ENCODE measurements at places on chromosomes 1 and 21.

GRCh38 chr1:180287988-180288705 is 58.1 kb downstream of the LHX4 start:
- no peak for DNase-seq

DNA sequence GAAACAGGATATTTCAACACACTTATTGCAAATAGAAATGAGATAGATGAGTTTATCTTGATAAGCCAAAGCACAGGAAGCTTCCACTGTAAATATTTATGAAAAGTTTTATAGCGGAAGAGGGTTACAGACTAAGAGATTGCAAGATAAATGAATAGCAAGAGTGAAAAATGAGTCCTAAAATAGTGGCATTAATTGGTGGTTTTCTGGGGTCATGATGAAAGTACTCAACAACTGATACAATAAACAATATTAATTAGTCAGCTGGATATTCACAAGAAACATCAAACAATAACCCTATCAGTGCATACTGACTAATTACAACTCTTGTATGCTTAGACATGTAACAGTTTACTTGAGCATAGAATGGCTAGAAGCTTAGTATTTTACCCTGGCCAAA is 154.8 kb upstream of the CHODL start:
- DNase-seq = no peak

DNA sequence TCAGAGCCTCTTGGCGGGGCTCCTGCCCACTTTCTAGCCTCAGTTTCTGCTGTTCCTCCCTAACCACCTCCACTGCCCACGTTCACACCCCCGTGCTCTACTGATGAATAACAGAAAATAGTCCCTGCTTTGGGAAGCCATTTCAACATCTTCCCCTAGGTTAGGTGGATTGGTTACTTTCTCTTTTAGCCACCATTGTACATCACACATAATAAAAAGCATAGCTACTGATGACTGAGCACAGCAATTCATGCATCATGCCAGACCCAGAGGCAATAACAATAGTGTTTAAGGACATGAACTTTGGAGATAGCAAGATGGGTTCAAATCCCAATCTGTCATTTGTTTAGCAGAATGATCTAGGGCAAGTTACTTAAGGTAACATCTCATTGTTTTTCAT is 74.6 kb downstream of the COLGALT2 start:
- no peak for DNase-seq

GRCh38 chr21:37006486-37007291 is at the start of gene RIPPLY3:
Gene RIPPLY3, plus strand, starts transcription at chr21:37006702. Its CDS starts 71 bp downstream, at chr21:37006773.
- peak; percentile 63 for DNase-seq

- no peak for DNase-seq
Observed at GRCh38 chr1:27915082-27915575, 19.7 kb upstream of the SMPDL3B start.

- DNase-seq = no peak
Observed at GRCh38 chr1:8349961-8350360, 32.0 kb downstream of the SLC45A1 start.

- no peak for DNase-seq
Observed at GRCh38 chr1:3831689-3832088, 25.3 kb downstream of the CEP104 start.

DNA sequence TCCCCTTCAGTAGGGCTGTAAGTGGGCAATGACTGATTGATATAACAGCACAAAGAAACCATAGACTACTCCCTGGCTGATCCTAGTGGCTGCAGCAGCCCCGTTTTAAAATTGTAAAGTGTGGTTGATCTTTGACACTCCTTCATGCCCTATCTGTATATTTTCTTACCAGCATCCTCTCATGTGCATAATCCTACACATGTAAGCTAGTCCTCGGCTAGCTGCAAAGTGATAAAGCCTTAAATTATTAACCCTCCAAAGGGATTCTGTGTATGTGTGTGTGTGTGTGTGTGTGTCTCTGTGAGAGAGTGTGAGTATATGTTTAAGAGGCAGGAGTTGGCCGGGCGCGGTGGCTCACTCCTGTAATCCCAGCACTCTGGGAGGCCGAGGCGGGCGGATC is 30.8 kb upstream of the CDC14A start:
- DNase-seq = no peak

- no peak for DNase-seq
Observed at GRCh38 chr1:115822117-115822516, 18.8 kb downstream of the NHLH2 start.

DNA sequence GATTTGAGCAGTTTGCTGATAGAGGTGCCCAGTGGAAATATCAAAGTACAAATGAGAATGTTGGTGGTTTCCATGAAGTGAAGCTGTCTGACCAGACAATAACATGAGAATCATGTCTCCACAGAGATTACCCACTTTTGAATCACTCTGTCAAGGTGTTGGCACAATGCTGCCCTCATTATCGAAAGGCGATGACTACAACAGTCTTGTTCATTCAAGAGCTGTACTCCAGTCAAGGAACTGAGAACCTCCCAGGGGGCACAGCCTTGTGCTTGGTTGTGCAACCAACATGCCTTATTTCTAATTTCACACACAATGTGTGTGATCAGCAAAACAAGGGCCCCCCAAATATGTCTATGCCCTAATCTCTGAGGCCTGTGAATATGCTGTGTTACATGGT is 35.7 kb downstream of the ETS2 start:
- DNase-seq = no peak

DNA sequence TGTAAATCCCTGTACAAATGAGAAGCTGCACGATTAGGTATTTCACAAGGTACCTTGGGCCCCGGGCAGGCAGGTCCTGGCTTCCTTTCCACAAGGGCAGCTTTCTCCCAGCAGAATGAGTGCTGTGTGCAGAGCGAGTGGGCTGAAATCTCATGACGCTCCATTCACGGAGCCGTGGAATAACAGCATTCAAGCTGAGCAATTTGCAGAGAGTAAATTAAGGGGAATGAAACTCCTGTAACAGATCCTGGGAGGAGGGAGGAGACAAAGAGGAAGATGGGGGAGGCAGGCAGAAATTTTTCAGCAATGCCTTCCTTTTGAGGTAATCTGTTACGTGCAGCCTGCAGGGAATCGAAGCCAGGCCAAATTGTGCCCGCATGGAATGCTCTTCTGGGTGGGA is 239.9 kb downstream of the TNR start:
- no peak for DNase-seq

DNA sequence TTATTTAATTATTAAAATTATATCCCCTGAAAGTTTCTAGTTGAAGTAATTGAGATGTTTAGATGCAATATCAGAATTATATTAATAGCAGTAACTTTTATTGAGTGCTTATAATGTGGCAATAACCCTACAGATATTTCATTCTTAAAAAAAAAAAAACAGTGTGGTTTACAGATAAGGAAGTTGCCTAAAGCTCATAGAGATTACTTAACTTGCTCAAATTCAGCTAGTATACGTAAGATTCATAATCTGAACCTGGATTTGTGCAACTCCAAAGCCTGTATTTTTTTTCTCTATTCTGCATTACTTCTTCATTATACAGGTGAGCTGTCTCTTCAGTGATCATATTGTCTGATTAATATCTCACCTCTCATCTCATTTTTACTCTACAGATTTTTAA is 156.0 kb upstream of the PTBP2 start:
- no peak for DNase-seq

- no peak for DNase-seq
Observed at GRCh38 chr1:197355248-197355995, 87.4 kb downstream of the CRB1 start.

- no peak for DNase-seq
Observed at GRCh38 chr1:207020065-207020708, 12.4 kb downstream of the C1orf116 start.

DNA sequence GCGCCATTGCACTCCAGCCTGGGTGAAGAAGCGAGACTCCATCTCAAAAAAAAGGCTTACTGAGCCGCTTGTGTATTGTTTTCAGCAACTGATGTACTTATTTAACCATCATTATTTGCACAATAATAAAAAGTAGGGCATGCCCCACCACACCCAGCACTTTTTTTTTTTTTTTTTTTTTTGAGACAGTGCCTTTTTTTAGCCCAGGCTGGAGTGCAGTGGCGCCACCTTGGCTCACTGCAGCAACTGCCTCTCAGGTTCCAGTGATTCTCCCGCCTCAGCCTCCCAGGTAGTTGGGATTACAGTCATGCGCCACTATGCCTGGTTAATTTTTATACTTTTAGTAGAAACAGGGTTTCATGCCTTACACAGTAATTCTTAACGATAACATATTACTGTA is 12.2 kb upstream of the TRNAU1AP start:
- DNase-seq = no peak

GRCh38 chr1:229184066-229184465 is 86.8 kb upstream of the RAB4A start:
- no peak for DNase-seq

DNA sequence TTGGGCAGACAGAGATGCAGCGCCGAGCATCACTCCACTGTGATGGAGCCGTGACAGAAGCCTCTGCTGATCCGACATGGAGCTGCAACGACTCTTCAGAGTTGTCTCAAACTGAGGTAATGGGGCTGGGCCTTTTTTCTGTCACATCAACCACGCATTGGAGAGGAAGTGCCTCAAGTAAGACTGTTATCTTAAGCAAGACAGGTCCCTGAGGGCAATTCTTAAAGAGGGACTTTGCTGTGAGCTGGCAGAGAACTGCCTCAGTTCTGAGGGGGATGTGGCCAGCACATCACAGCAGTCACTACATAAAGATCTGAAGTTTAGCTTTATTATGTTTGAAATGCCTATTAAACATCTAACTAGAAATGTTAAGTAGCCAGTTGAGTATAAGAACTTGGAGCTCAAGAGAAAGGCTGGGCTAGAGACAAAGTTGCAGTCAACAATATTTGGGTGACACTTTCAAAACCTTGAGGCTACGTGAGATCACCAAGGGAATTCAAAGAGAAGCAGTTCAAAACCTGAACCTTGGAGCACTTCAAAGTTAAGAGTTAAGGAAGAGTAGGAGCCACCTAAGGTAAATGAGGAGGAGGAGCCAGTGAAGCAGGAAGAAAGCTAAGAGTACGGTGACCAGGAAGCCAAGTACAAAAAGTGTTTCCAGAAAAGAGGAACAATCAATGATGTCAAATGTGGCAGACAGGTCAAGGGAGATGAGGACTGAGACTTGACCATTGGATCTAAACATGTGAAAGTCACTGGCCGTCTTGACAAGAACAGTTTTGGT is 54.2 kb upstream of the BCL9 start:
- no peak for DNase-seq

DNA sequence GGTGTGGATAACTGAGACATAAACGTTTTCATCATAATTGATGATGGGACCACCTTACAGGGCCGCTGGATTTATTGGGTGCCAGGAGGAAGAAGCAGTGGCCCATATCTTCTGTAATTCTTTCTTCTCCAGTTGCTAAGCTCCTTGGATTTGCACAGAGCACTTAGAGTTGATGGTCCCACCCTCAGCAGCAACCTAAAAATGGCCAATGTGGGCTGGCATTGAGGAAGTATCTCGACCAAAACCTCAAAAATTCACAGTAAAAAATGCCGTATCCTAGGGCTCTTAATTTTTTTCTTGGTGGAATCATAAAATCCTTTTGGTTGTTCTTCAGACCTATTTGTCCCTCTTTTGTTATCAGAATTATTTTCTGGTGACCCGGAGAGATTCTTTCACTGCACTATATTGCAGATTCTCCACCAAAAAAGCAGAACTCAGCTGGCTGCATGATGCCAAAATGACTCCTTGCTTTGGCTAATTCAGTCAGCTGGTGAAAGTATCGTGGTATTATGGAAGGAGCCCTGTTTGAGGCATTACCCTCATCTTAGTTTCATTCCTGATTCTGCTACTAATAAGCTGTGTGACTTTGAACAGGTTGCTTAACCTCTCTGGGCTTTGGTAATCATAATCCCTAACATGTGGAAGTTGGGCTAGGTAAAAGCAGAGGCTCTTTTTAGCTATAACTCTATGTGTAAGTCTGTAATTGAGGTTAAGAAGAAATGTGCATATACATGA is 27.6 kb downstream of the KIRREL1 start:
- DNase-seq = no peak

GRCh38 chr1:236343246-236343870 is 50.7 kb upstream of the EDARADD start:
- DNase-seq = no peak

DNA sequence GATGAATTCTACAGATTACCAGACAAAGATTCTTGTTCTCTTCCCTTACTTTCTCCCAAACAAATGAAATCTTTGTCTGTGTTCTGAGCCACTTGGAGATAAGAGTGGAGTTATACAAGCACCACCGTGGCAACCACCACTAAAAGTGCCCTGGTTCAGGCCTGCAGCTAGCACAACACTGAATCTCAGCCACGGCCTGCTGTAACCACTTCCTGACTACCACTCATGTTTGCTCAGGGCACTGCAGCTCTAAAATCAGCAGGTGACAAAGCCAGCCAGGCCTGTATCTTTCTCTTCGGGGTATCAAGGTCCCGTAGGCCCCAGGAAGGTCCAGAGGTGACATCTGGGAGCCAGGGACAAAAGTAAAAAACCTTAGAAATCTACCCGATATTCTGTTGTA is 3.2 kb upstream of the OR2T6 start:
- no peak for DNase-seq

DNA sequence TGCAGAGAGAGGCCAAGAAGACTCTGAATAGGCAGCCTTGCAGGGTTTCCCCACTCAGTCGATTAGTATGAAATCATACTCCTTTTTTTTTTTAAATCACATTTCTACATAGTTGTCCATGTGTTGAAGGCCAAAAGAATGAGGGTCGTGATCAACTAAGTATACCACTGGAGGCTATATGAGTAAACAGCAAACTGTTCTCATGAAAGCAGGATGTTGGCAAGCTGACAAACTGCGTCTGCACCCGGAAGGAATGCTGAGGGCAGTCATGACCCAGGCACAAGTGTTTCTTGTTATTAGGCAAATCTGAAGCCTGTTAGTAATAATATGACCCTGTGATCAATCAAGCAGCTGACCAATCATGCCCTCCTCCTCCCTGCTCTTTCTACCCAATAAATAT is 213.2 kb downstream of the USH2A start:
- no peak for DNase-seq

DNA sequence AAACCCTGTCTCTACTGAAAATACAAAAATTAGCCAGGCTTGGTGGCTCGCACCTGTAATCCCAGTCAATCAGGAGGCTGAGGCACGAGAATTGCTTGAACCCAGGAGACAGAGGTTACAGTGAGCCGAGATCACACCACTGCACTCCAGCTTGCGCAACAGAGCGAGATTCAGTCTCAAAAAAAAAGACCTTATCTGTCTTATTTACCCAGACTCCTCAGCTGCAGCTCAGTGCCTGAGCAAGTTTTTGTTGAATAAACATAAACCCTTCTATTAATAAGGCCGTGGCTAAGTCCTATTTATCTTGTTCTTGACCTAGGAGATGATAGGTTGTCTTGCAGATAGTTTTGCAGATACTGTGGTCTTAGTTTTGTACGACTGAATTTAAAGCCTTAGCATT is 136.4 kb upstream of the TMEM51 start:
- DNase-seq = no peak
